ENCODE measurements at places on chromosomes 1 and 21.

DNA sequence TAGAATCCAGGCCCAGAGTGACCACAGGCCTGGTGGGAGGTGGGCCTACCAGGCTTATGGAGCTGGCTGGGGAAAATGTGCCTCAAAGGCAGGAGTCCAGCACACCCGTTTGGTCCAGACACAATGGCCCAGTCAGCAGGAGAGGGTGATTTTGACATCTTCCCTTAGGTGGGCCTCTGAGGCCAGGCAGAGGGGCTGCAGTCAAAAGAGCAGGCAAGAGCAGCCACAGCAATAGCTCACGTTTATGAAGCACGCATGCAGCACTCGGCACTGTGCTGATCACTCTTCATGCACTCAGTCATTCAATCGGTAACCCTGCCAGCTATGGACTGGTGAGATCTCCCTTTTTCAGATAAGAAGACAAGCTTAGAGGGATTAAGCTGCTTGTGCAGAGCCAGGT, 146.8 kb downstream of the LRIG2 start:
- DNase-seq: no peak

GRCh38 chr1:112393631-112393974, 2.4 kb upstream of the CTTNBP2NL start:
- no peak for DNase-seq

- no peak for DNase-seq
Observed at GRCh38 chr1:240706150-240706935, 94.4 kb upstream of the GREM2 start.

DNA sequence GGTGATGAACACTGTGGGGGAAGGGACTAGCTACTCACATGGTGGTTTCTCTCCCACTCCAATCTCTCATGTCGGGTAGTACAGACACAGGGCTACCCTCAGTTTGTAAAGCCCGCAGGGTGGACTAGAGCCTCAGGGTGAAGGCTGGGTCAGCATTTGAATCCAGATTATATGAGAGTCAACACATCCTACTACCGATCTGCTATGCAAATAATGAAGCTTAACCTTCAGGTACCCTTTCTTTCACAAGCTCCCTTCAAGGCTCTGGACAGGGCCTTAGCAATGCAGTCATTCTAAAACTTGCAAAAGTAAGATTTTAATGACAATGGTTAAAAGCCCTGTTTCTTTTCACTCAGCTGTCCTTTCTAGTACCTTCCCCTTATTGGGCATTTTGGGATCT, 5.5 kb upstream of the ZBED6 start:
- DNase-seq: no peak

DNA sequence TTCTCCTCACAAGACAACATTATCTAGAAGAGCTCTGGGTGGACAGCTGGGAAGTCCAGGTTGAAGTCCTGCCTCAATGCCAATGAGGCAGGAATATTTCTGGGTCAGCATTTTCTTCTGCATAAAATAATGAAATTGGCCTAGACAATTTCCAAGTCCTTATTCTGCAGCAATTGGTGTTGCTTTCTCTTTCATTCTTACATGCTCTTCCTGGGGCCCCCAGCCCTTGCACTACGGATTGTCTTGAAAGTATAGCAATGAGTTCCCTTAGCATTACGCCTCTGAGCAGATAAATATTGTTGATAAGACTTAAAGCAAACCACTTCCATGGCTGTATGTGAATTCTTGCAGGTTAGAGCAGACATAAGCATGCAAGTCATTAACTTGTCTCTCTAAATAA, 188.5 kb downstream of the TGFBR3 start:
- no peak for DNase-seq

GRCh38 chr1:161072751-161073449, 3.2 kb upstream of the ARHGAP30 start:
- DNase-seq: peak; percentile 37

- no peak for DNase-seq
Observed at GRCh38 chr1:183864611-183865010, 59.7 kb downstream of the RGL1 start.

- DNase-seq: no peak
Observed at GRCh38 chr21:26769613-26770188, 75.5 kb downstream of the ADAMTS1 start.

DNA sequence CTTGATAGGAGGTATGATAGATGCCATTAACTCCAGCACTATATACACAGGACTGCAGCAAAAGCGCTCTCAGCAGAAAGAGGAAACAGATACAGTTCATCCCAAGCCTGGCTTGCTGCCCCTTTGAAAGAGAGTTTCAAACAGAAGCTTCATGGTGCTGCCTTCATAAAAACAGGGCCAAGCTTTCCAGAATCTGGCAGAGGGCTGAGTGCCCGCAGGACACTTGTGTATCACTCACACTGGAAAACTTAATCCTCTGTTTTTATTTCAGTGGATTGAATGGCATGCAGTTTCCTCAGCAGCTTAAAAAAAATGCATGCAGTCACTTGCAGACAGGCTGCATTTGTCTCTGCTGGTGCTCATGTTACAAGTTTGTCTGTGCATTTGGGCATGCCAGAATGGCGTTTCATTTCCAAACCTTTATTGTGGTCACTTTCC, 40.4 kb downstream of the KCNJ15 start:
- no peak for DNase-seq
